ENCODE measurements at places on chromosomes 4 and X.
A peak's percentile ranks its signal among the peaks of the same experiment; 100 is the strongest.

- DNase-seq: no peak
Observed at GRCh38 chrX:15822922-15823321, 31.7 kb downstream of the AP1S2 start.

GRCh38 chr4:88998891-88999290 lies 58.1 kb downstream of the FAM13A start:
- no peak for DNase-seq

- no peak for DNase-seq
Observed at GRCh38 chrX:137052643-137053235, 18.9 kb upstream of the GPR101 start.

GRCh38 chr4:172207886-172208285 lies 394.7 kb downstream of the GALNTL6 start:
- no peak for DNase-seq

DNA sequence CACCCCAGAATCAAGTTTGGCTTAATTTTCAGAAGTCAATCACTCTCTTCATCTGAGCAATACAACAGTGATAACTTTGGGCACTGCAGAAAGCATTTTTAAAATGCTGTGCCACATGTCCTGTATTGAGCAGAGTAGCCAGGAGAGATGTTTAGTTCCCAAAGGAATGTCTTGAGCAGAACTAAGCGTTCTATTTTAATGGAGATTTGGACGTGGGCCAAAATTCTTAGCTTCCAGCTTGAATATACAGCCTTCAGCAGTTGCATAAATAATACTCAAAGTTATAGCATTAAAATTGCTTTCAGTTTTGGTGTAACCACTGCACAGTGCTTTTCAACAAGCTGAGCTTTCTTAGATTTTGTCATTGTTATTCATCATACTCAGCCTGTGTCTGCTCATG lies 679.2 kb downstream of the NLGN4X start:
- DNase-seq: no peak

GRCh38 chr4:52883707-52884669 lies 21.9 kb downstream of the RASL11B start:
- DNase-seq: no peak

GRCh38 chrX:18490806-18491555 lies 65.6 kb downstream of the CDKL5 start:
- no peak for DNase-seq

GRCh38 chr4:157076578-157076947 lies 613 bp downstream of the GLRB start:
- DNase-seq: no peak

GRCh38 chr4:173009129-173009823 lies 159.3 kb upstream of the GALNT7 start:
- DNase-seq: no peak

- DNase-seq: no peak
Observed at GRCh38 chr4:94359221-94359620, 16.6 kb upstream of the HPGDS start.

DNA sequence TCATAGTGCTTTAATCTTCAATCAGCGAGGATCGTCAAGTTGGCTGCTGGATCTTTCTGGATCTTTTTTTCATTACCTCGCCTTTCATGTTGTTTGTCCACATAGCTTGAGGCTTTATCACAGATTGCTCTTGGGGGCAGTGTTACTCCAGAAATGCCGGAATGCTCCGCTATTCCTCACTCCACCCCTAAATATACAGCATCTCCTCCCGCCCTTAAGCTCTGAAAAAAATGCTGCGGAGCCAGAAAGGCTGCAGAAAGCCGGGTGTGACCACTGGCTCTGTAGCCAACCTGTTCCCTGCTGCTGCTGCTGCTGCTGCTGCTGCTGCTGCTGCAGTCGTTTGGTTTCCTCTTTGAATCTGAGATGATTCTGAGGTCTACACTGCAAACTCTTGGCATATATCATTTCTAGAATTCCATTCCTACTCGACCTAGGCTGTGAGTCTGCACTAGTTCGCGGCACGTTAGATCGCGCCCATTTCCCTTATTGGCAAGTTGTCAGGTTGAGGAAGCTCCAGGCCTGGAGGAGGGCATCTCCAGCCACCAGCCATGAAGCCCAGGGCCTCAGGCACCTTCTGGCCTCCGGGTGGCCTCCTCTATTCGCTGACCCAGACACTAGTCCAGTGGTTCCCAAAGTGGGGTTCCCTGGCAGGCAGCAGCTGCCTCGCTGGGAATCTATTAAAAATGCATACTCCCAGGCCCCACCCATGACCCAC lies 34.2 kb downstream of the WDR13 start:
- peak; percentile 62 for DNase-seq

- DNase-seq: no peak
Observed at GRCh38 chrX:20037186-20037585, 46.3 kb upstream of the BCLAF3 start.

DNA sequence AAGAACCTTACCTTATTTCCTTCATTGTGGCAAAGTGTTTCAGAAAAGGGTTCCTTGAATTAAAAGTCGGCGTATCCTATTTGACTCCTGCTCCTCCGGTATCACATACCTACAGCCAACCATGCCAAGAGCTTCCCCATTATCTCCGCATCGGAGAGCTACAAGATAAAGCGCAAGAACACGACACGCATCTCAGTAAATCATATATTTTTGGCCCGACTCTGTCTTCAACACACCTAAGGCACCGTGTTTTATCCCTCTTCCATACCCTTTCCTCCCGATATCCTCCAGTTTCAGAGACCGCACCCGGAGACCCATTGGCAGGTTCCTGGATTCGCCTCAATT lies 497 bp upstream of the THAP9 start:
- DNase-seq: no peak

DNA sequence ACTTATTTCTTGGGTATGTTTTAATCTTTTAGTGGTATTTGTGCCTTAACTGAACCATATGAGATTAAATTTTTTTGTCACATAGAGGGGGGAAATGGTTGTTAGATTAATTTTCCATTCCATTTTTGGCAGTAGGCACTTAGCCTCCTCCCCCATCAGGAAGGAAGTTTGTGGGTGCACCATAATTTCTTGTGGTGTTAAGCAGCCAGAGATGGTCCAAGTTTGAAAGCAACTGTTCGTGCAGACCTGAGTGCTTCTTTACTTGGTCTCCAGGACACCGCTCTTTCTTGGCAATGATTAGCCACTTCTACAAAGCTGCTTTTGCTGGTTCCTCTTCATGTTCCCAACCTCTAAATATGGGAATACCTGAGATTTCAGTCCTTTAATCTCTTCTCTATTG lies 92.7 kb upstream of the RPL34 start:
- peak; percentile 16 for DNase-seq

DNA sequence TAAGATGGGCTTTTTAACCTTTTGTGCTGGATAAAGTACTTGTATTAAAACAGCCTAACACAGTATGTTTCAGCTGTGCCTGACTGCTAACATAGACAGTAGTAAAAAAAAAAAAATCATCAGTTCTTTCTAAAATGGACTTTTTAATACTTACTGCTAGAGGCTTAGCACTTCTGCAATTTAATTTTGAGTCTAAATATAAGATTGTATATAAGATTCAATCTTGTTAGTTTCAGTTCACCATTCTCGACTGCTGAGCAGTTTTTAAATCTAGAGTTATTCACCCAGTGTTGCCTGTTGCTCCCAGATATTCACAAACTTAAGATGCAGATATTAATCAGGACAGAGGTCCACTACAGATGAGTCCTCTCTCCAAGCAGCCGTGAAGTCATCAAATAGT lies 6.8 kb downstream of the PLA2G12A start:
- DNase-seq: no peak

GRCh38 chr4:181281451-181281850 lies 961.8 kb upstream of the TENM3 start:
- no peak for DNase-seq

- DNase-seq: no peak
Observed at GRCh38 chr4:11028334-11028733, 343.8 kb upstream of the CLNK start.

- no peak for DNase-seq
Observed at GRCh38 chrX:138874271-138874935, 162.9 kb upstream of the FGF13 start.

GRCh38 chr4:53614591-53614990 lies 23.3 kb upstream of the LNX1 start:
- no peak for DNase-seq

DNA sequence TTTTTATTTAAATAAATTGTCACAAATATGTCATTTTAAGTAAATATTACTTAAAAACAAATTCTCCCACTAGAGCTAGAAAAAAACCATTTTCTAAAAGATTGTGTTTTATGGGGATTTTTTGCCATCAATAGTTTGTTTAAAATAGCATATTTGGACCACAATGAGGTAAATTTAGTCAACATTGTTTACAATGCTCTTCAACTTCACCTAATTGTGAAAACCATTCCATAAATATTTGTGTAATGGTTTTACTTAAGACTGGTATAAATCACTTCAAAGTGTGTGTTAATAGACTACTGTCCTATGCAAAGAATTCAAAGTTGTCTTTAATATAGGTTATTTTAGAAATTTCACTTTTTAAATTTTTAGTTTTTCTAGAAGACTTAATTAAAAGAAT lies 1004.2 kb downstream of the PCDH18 start:
- no peak for DNase-seq

Data from activated gamma-delta T cell treated with Interleukin-2 at 50 U/mL for 16 hours (primary cell).